ENCODE measurements at places on chromosomes 13 and 19.

DNA sequence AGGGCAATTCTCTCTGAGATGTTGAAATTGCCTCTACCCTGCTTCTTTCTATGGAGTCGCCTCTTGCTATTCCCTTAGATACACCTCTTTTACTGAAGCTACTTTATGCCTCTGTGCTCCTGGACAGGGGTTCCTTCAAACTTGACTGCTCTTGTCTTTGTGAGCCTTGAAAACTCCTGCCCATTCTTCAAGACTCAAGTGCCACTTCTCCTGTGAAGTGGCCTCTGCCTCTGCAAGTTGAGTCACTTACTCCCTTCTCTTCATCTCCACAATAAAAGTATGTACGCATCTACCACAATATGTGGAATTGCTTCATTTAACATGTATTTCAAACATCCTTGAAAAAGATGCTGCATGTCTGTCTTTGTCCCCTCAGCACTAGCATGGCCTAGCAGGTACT, 66.0 kb upstream of the TPP2 start:
- DNase-seq: no peak

- DNase-seq: no peak
Observed at GRCh38 chr19:56681702-56682101, 10.1 kb upstream of the ZNF835 start.

GRCh38 chr13:20901668-20902437, 693 bp downstream of the XPO4 start:
- DNase-seq: no peak

DNA sequence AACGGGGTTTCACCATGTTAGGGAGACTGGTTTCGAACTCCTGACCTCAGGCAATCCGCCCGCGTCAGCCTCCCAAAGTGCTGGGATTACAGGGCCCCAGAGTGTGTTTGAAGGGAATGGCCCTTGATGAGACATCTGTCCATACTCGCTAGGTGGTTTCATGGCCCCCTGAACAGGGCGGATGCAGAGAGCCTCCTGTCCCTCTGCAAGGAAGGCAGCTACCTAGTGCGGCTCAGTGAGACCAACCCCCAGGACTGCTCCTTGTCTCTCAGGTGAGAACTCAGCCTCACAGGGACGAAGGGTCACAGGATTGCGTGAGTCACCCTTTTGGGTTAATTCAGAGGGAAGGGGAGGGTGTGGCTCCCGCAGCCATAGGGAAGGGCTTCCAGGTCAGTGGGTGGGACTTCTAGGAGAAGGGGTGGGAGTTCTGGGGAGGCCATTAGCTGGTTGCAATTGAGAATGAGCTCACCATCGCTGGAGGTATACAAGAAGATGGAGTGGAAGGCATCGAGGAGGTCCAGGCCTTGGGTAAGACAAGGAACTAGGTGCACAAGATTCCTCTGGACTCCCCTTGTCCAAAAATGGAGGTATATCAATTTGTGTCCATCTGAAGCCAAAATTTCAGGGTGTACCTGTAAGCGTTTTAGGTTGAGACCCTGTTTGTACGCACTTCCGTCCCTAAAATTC, 9.2 kb downstream of the SHD start:
- no peak for DNase-seq

- peak; percentile 89 for DNase-seq
Observed at GRCh38 chr13:79281339-79281747, 124.7 kb downstream of the RBM26 start.

- no peak for DNase-seq
Observed at GRCh38 chr13:44879452-44880058, 109.7 kb downstream of the NUFIP1 start.

DNA sequence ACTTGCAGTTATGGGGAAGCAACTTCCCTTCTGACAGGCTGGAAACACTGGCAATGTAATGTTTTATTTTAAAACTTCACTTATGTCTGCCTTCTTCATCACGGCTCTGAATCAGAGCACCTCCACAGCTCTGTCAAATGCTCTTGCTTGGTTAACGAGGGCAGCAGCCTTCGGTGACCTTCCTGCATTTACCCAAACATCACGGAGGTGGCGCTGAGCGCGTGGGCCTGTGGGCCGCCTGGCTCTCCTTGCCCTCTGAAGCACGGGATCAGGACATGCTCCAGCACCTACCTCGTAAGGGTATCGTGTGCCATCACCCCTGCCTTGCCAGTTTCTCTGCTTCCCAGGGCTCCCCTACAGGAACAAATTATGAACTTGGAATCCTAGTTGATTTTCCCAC, 310.0 kb downstream of the TEX29 start:
- no peak for DNase-seq

- no peak for DNase-seq
Observed at GRCh38 chr19:1956868-1957492, 16.0 kb downstream of the CSNK1G2 start.
